ENCODE measurements at places on chromosomes 2 and 18.

- DNase-seq, result no peak
Measured at GRCh38 chr2:80527119-80527518, 222.6 kb upstream of the LRRTM1 start.

DNA sequence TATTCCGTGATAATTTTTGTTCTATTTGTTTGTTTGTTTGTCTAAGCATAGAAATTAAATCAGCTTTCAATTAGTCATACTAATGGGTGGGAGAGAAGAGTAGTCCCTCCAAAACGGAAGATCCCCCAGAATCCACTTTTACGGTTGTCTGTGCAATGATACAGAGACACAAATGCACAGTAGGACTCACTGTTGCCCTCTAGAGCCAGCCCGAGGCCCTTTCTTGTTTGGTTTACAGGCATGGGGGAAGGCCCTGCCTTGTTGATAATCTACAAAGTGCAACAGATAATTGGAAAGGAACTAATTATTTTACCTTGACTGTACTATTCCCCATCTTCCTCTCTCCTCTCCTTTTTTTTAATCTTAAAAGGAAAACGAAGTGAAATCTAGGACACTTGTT is 121.1 kb downstream of the ACOXL start:
- no peak for DNase-seq

DNA sequence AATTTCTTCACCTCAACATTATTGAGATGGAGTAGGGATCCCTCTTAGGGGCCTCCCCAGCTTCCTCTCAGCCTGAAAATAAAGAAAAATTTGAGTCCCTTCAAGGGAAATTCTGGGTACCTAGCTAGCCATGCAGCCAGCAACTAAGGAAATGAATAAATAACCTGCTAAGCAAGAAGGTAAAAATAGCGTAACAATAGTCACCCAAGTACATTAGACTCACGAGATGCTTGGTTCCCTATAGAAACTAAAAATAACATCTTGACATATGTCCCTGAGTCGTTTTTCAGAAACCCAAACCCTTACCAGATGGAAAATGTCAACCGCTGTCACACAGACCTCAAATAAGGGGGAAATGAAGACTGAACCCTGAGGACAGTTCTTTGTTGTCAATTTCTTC is 51.9 kb downstream of the CACNB4 start:
- DNase-seq, result no peak

DNA sequence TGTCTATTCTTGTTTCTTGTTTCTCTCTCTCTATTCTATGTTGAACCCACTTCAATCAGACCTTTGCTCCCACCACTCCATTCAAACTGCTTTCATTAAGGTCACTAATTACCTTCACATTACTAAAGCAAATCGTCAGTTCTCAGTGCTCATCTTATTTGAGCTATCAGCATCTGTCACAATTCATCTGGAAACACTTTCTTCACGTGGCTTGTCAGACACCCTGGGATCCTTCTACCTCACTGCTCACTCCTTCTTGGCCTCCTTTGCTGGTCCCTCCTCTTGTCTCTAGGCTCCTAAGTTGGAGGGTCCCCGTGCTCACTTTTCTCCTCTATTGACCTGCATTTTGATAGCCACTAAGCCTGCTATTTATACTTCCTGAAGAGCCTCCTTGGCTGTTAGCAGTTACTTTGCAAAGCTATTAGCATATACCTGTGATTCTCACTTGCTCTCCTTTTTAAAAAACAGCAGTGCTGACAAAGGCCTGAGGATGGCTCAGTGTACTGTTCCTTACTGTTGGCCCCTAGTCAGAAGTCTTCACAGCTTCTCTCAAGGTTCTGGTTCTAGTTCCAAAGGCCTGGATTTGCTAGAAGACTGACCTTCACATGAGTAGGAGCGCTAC is 80.2 kb downstream of the PLEKHM3 start:
- no peak for DNase-seq

- DNase-seq, result no peak
Measured at GRCh38 chr2:109351164-109351756, 222.3 kb downstream of the SH3RF3 start.

GRCh38 chr2:217147818-217148217 is 288.0 kb upstream of the TNP1 start:
- DNase-seq, result no peak

GRCh38 chr2:239353692-239354091 is 47.1 kb downstream of the HDAC4 start:
- no peak for DNase-seq

GRCh38 chr2:28558918-28559317 is 63.1 kb downstream of the PLB1 start:
- DNase-seq, result no peak

- DNase-seq, result no peak
Measured at GRCh38 chr2:71554028-71554705, 100.8 kb downstream of the DYSF start.

DNA sequence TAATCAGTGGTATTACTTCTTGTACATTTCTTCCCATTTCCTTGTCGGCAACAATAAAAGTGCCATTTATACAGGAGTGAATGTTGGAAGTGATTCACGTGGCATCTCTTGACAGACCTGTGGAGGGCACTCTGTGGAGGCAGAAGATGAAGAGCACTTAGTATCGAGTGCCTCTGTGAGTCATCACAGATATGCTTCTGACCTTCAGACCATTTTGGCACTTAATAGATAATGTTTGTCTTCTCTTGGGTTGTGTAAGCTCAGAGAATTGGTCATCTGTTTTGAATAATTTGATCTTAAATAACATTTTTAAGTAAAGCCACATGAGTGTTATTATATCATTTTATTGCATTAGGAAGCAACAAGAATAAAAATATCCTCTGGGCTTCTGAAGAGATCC is 305.5 kb downstream of the PTPRM start:
- peak; percentile 74 for DNase-seq

DNA sequence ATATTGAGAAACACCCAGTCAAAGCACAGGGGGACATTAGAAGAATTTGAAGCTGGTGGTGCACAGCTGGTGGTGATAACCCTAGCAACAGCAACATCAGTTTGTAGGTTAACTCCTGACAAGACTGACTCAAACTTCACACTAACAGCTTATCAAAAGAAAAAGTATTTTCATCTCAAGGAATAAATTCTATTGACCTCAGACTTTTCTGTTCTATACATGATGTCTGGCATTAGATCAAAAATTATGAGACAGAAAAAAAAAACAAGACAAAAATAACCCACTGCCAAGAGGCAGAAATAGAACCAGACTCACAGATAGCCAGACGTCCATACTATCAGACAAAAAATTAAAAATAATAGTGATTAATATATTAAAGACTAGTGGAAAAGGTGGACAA is 126.1 kb downstream of the COL6A3 start:
- no peak for DNase-seq

DNA sequence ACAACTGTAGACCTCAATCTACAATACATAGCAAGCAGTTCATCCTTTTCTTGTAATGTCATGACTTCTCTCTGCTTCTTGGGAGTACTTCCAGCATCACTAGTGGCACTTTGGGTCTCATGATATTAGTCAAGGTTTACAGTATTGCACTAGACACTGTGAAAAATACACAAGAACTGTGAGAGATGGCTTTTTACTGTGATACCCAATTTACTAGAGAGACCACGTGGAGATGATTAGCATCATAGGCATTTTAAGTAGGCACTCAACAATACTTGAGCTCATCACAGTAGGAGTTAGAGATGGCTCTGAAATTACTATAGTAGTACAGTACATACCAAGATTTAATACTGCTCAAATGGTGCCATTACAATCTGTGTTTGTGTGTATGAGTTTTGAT is 112.8 kb upstream of the EML6 start:
- DNase-seq, result no peak

- no peak for DNase-seq
Measured at GRCh38 chr2:54419388-54419787, 36.7 kb upstream of the SPTBN1 start.

DNA sequence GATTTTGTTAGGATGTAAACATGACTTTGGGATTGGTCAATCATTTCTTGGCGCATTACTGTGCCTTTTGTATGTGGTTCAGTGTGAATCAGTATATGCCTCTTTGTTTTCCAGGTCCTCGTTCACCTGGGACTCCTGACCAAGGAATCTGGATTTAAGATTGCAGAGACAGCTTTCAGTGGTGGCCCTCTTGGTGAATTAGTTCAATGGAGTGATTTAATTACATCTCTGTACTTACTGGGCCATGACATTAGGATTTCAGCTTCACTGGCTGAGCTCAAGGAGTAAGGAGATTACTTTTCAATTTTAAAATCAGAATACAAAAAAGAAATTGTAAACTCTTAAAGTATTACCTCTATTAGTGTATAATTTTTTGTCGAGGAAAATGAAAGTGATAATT is 87.6 kb downstream of the MGAT5 start:
- no peak for DNase-seq

- DNase-seq, result no peak
Measured at GRCh38 chr2:65549257-65549627, 116.8 kb upstream of the SPRED2 start.

DNA sequence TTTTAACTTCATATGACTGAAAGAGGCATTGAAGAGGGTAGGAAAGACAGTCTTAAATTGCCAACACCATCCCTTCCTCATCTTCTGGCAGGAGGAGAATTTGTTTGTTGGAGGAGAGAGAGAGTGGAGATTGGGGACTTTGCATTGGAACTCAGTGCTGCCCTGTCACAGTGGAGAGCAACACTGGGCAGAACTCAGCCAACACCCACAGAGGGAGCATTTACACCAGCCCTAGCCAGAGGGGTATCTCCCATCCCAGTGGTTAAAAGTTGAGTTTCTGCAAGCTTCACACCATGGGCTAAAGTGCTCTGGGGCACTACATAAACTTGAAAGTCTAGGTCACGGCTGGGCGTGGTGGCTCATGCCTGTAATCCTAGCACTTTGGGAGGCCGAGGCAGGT is 174.1 kb downstream of the ANKRD30B start:
- no peak for DNase-seq

DNA sequence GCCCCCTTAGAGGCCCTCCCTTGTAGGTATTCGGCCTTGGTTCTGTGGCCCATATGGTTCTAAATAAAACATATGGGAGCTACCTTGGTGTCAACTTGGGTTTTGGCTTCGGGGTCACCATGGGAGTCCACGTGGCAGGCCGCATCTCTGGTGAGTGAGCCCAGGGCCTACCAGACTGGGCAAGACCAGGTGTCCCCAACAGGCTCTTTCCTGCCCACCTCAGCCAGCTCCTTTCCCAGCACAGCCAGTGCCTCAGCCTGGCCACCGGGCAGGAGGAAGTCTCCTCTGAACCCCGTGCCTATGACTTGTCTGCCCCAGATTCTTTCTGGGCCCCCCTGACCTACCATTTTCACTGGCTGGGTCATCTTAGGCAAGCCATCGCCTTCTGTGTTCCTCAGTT is 268.8 kb upstream of the TEKT4 start:
- DNase-seq, result no peak

DNA sequence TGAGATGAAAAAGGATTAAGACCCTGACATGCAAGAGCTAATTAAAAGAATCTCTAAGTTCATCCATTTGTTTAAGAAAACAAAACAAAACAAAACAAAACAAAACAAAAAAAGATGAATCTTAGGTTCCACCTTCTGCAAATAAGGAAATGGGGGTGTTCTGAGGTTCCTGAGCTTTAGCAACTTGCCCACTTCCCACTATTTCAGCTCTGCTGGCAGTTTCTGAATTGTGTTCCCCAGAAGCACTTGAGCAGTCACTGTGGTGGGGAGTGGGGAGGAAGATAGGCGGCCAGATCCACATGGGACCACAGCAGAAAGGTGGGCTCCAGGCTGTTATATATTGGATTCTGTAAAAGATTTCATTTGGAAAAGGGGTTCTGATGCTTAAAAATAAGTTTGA is 20.3 kb downstream of the INO80C start:
- DNase-seq, result no peak

DNA sequence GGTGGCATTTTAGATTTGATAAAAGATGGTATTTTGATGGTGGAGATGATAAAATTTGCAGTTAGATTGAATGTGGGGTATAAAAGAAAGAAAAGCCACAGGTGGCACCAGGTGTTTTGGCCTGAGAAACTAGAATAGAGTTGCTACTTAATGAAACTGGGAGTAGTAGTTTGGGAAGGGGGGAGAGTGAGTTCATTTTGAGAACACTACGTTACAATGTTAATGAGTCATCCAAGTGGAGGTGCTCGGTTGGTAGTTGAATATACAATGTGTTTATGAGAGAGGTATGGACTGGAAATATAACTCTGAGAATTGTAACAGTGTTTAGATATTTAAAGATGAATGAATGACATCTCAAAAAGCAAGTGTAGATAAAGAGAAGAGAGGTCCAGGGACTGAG is 26.4 kb downstream of the EPG5 start:
- no peak for DNase-seq

- no peak for DNase-seq
Measured at GRCh38 chr2:229431327-229431954, 160.4 kb upstream of the PID1 start.

DNA sequence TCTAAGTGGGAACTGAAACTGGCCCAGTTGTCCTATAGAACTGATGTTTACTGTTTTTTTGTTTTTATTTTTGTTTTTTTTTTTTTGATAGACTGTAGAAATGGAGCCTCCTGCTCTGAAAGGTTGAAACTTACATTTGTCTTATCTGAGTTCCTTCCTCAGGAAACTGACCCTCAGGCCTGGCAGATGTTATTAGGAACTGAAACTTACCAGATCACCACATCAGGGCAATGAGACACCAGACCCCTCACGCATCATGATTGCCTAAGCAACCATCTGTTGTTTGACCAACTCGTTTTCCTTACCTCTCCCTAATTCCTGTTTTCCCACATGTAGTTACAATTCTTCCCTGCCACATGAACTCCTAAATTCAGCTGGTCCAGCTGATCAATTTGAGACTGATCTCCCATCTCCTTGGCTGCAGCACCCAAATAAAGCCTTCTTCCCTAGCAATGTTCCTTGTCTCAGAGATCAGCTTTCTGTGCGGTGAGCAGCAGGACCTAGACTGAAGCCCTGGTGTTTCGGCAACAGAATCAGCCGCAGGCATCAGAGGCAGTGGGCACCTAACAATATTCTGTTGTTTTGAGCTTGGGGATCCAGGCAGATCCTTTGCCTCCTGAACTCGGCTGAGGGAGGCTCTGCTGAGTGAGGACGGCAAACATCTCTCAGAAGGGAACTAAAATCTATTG is 96.8 kb downstream of the MSH2 start:
- DNase-seq, result no peak

DNA sequence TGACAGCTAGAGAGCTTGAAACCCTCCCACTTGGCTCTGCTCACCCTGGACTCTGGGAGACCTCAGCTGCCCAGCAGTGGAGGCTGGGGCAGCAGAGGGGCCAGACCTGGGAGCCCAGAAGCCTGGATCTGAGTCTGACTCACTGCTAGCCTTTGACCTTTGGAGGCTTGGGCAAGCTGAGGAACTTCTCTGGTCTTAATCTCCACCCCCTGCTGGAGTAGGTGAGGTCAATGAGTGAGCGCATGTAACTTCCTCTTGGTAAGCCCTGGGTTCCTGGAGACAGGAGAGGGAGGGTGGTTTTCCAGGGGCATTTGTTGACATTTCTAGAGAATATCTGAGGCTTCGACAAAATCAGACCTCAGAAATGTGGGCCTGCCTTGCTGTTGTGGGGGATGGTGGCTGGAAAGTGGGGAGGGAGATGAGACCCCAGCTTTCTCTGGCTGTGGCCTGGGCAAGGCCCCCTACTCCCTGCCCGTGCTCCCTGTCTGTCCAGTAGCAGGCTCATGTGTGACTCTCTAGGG is 73.0 kb upstream of the YWHAQ start:
- no peak for DNase-seq

- no peak for DNase-seq
Measured at GRCh38 chr2:36701918-36702317, 5.4 kb downstream of the VIT start.
